Ascending aorta (tissue), 2 donors: ENCODE measurements at places on chromosomes 3 and 15.

GRCh38 chr3:177594096-177594495, 396.8 kb upstream of the TBL1XR1 start:
- no peak for DNase-seq
- peaks cover 6% of the 10 kb centered on the region for H3K4me1 ChIP-seq
- H3K27ac ChIP-seq: peak overlapping the region; percentile 19
- no peaks in the 10 kb centered on the region for H3K27me3 ChIP-seq

DNA sequence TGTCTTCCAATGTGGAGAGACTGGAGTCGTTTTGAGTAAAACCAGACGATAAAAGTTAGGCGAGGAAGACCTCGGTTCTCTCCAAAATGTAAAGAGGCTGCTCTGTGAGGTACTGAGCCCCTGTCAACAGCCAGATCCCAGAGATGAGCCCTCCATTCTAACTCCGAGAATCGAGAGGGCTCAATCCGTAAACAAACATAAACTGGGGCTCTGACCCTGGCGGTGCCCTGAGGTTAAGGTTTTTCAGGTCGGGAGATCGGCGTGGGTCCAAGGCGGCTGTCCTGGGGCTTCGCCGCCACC, 417 bp downstream of the TBCCD1 start:
- no peak for DNase-seq
- peak overlapping the region; percentile 77 for H3K27ac ChIP-seq
- peaks cover 3% of the 10 kb centered on the region for H3K36me3 ChIP-seq
- peaks cover 23% of the 10 kb centered on the region for H3K4me1 ChIP-seq

DNA sequence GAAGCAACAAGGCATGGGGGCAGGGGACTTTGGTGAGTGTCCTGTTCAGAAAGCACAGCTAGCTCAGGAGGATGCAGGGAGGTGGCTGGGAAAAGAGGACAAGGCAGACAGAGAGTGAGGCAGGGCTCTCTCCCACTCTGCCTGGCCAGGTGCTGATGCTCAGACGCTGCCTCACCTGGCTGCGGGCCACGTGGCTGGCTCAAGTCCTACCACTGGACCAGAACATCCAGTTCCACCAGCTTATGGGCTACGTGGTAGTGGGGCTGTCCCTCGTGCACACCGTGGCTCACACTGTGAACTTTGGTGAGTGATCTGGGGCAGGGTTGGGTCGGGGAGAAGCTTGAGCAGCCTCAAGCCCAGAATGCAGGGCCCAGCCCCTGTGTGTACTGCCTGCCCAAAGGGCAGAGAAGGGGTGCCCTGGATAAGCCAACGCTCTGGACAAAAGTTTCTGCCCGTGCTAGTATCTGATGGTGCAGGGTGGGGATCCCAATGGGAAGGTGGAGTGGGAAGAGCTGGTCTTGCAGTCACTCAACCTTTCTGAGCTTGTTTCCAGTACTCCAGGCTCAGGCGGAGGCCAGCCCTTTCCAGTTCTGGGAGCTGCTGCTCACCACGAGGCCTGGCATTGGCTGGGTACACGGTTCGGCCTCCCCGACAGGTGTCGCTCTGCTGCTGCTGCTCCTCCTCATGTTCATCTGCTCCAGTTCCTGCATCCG, 20.9 kb downstream of the NOX5 start:
- no peaks in the 10 kb centered on the region for H3K36me3 ChIP-seq
- no peak overlapping the region for H3K27ac ChIP-seq
- DNase-seq: peak; percentile 52
- no peaks in the 10 kb centered on the region for H3K27me3 ChIP-seq
- no peak overlapping the region for H3K4me3 ChIP-seq
- no peaks in the 10 kb centered on the region for H3K4me1 ChIP-seq

GRCh38 chr3:138670407-138670806, 61.8 kb downstream of the FAIM start:
- DNase-seq: no peak
- no peak overlapping the region for H3K4me3 ChIP-seq
- peaks cover 23% of the 10 kb centered on the region for H3K36me3 ChIP-seq
- H3K27ac ChIP-seq: no peak overlapping the region

GRCh38 chr3:21152555-21152954, 598.5 kb downstream of the ZNF385D start:
- no peaks in the 10 kb centered on the region for H3K36me3 ChIP-seq
- H3K4me1 ChIP-seq: no peaks in the 10 kb centered on the region
- no peak overlapping the region for H3K4me3 ChIP-seq
- no peaks in the 10 kb centered on the region for H3K27me3 ChIP-seq

DNA sequence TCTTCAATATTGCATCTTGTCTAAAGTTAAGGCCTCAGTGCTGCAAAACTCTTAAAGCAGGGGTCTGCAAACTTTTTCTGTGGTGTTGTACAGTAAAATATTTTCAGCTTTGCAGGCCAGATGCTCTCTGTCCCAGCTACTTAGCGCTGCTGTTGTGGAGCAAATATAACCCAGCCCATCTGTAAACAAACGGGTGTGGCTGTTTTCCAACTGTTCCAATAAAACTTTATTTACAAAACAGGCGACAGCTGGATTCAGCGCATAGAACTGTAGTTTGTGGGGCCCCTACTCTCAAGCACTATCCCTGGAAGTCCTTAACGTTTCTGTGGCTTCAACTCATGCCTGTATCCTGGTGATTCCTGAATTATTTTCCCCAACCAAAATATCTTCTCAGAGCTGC, 365.0 kb downstream of the FOXP1 start:
- no peak overlapping the region for H3K27ac ChIP-seq
- no peak overlapping the region for H3K4me3 ChIP-seq
- H3K27me3 ChIP-seq: no peaks in the 10 kb centered on the region

- no peaks in the 10 kb centered on the region for H3K4me1 ChIP-seq
- no peak overlapping the region for H3K27ac ChIP-seq
These were observed 14.3 kb downstream of the GRM2 start for GRCh38 chr3:51721062-51721745.

- no peaks in the 10 kb centered on the region for H3K27me3 ChIP-seq
- H3K4me3 ChIP-seq: no peak overlapping the region
- H3K27ac ChIP-seq: no peak overlapping the region
- no peak for DNase-seq
- H3K4me1 ChIP-seq: no peaks in the 10 kb centered on the region
- no peaks in the 10 kb centered on the region for H3K36me3 ChIP-seq
These were observed 19.4 kb downstream of the CA12 start for GRCh38 chr15:63362196-63362595.

GRCh38 chr15:84599906-84600305, 903 bp upstream of the ZSCAN2 start:
- H3K27me3 ChIP-seq: no peaks in the 10 kb centered on the region
- H3K36me3 ChIP-seq: no peaks in the 10 kb centered on the region
- H3K4me3 ChIP-seq: peak overlapping the region; percentile 91
- no peak for DNase-seq
- no peak overlapping the region for H3K27ac ChIP-seq
- peaks cover 13% of the 10 kb centered on the region for H3K4me1 ChIP-seq

GRCh38 chr3:62607287-62608029, 234.1 kb upstream of the FEZF2 start:
- no peaks in the 10 kb centered on the region for H3K27me3 ChIP-seq
- H3K27ac ChIP-seq: no peak overlapping the region
- peaks cover 4% of the 10 kb centered on the region for H3K4me1 ChIP-seq
- H3K4me3 ChIP-seq: no peak overlapping the region
- peak; percentile 67 for DNase-seq

- no peak overlapping the region for H3K4me3 ChIP-seq
- no peak overlapping the region for H3K27ac ChIP-seq
- no peaks in the 10 kb centered on the region for H3K36me3 ChIP-seq
- H3K4me1 ChIP-seq: no peaks in the 10 kb centered on the region
- H3K27me3 ChIP-seq: no peaks in the 10 kb centered on the region
These were observed 9.7 kb downstream of the RHCG start for GRCh38 chr15:89486726-89487050.

DNA sequence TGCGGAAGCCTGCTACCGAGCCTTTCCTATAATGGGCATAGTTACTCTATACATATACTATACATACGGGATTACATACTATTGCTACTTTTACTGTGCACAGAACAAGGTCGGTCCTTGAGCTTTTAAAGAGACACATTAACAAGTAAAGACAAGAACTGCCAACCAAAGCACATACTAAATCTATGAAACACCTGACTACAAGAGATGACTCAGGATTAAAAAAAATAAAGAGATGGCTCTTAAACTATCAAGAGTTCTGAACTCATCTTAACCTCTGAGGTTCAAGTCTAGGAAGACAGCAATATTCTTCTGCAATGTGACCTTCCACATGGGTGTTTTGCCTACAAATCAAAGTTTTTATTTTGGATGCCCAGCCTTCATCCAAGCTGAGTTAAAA, 106.8 kb downstream of the TNIK start:
- no peak overlapping the region for H3K27ac ChIP-seq
- H3K36me3 ChIP-seq: no peaks in the 10 kb centered on the region
- DNase-seq: no peak
- H3K27me3 ChIP-seq: no peaks in the 10 kb centered on the region
- H3K4me1 ChIP-seq: peaks cover 8% of the 10 kb centered on the region

DNA sequence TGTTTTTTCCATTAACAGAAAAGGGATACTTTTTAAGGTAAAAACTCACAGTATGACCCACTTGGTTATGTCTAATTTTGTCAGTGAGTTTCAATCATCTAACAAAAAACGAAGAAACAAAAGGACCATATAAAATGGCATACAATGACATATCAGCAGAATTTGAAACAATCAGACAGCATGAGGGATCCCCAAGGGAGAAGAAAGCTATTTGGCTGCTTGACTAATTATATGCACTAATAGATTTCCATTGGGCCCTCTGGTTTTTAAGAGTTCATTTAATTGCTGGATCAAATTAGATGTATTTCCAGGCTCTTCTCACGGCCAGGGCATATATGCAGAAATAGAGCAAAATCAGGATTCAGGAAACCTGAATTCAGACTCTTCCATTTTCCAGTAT, 376.4 kb upstream of the GBE1 start:
- DNase-seq: no peak
- H3K27ac ChIP-seq: no peak overlapping the region
- H3K4me3 ChIP-seq: no peak overlapping the region
- H3K4me1 ChIP-seq: no peaks in the 10 kb centered on the region
- no peaks in the 10 kb centered on the region for H3K36me3 ChIP-seq
- no peaks in the 10 kb centered on the region for H3K27me3 ChIP-seq

GRCh38 chr15:35028235-35028984, 40.3 kb upstream of the ZNF770 start:
- no peak overlapping the region for H3K27ac ChIP-seq
- H3K27me3 ChIP-seq: no peaks in the 10 kb centered on the region
- H3K4me3 ChIP-seq: no peak overlapping the region
- H3K4me1 ChIP-seq: no peaks in the 10 kb centered on the region
- H3K36me3 ChIP-seq: no peaks in the 10 kb centered on the region

DNA sequence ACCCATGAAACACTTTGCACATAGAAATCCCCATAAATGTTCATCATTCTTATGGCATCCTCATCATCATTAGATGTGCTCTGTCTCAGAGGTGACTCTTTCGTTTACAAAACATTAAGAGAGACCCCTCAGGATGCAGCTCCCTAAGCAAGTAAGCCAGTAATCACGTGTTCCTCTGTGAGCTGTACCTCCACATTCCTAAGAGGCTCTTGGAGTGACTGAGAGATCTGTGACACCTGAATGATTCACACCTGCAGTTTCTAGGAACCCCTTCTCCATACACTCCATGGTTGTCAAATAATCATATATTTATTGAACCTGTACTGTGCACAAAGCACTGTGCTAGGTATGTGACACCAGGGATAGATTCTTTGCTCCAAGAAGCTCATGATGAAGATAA, 602.4 kb downstream of the UNC13C start:
- no peak overlapping the region for H3K4me3 ChIP-seq
- H3K36me3 ChIP-seq: no peaks in the 10 kb centered on the region
- H3K27ac ChIP-seq: no peak overlapping the region
- no peaks in the 10 kb centered on the region for H3K27me3 ChIP-seq
- no peak for DNase-seq
- no peaks in the 10 kb centered on the region for H3K4me1 ChIP-seq

DNA sequence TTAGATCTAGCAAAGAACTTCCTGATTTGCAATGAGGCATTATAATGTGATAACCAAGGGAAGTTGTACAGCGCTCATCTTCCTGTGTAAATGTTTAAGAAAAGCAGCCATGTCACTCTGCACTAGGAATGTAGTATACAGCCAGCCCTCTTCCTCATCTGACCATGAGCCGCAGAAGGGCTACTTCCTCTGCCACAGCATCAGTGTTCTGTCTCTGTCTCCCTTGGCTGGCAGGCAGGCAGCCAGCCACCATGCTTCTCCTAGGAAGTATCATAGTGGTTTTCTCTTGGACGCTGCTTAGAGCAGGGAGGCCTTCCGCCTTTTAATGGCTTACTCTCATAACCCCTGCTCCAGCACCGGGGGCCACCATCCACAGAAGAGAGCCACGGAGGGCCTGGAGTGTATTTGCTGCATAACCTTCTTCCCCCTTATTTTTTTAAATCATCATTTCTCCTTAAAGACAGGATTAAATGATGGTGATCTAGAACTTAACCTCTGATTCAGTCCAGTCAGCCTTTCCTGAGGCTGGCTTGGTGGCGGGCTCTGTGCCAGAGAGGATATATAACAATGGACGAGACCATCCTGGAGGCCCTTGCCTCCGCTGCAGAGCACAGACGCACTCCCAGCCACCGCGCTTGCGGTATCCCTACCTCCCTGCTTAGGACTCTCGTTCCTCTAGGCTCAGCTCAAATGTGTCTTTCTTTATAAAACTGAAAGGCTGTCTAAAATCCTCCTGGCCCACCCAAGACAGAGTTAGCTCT, 57.3 kb upstream of the PLXNA1 start:
- no peak overlapping the region for H3K4me3 ChIP-seq
- H3K36me3 ChIP-seq: no peaks in the 10 kb centered on the region
- H3K27ac ChIP-seq: peak overlapping the region; percentile 0
- DNase-seq: peak; percentile 64
- H3K27me3 ChIP-seq: no peaks in the 10 kb centered on the region

- no peaks in the 10 kb centered on the region for H3K36me3 ChIP-seq
- H3K4me1 ChIP-seq: no peaks in the 10 kb centered on the region
- H3K27ac ChIP-seq: no peak overlapping the region
- no peak overlapping the region for H3K4me3 ChIP-seq
- no peaks in the 10 kb centered on the region for H3K27me3 ChIP-seq
These were observed 111.6 kb downstream of the GREM1 start for GRCh38 chr15:32829436-32829835.

DNA sequence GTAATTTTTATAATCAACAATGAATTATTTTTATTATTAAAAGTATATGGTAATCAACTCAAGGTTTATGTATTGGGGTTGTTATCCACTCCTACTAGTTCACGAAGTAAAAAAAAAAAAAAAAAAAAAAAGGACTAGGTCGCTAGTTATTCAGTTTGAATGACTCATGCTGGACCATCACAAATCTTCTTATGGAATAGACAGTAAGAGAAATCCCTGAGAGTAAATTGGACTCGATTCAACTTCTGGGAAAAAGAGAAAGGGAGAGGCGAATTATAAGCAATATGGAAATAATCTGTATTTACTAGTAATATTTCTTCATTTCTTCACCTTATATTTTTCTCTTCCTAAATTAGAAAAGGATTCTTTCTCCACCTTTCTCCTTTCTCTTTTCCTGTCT, 2.0 kb downstream of the MYEF2 start:
- H3K4me1 ChIP-seq: no peaks in the 10 kb centered on the region
- peak overlapping the region; percentile 63 for H3K4me3 ChIP-seq
- H3K27me3 ChIP-seq: no peaks in the 10 kb centered on the region
- DNase-seq: no peak
- H3K27ac ChIP-seq: peak overlapping the region; percentile 92

- H3K27ac ChIP-seq: no peak overlapping the region
- DNase-seq: no peak
- no peaks in the 10 kb centered on the region for H3K4me1 ChIP-seq
These were observed 487.5 kb upstream of the KCNMB2 start for GRCh38 chr3:178048768-178049167.
